Activated CD8-positive, alpha-beta memory T cell treated with anti-CD3 and anti-CD28 coated beads for 48 hours (primary cell): ENCODE measurements at places on chromosomes 2 and 18.

- DNase-seq = no peak
Observed at GRCh38 chr2:121043061-121043826, 241.8 kb downstream of the TFCP2L1 start.

- DNase-seq = no peak
Observed at GRCh38 chr18:79515944-79516351, 120.2 kb downstream of the NFATC1 start.

DNA sequence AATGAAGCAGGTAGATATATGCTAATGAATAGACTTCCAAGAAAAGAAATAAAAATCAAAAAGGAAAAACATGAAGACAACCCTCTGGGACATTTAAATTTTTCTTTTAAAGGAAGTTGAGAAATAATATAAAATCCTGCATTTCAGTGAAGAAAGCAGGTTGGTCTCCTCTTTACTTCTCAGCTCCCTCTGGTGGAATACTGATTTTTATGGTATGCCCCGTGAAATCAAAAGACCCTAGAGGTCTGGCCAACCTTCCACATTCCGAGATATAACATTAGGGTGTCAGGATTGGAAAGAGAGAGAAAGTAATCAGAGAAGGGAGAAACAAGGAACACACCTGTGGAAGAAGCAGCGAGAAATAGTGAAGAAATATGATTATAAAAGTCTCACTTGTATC, 72.7 kb downstream of the DNER start:
- no peak for DNase-seq

- DNase-seq = no peak
Observed at GRCh38 chr2:200708943-200709342, 102.8 kb upstream of the BZW1 start.

- no peak for DNase-seq
Observed at GRCh38 chr2:58131191-58132011, 84.8 kb downstream of the VRK2 start.

DNA sequence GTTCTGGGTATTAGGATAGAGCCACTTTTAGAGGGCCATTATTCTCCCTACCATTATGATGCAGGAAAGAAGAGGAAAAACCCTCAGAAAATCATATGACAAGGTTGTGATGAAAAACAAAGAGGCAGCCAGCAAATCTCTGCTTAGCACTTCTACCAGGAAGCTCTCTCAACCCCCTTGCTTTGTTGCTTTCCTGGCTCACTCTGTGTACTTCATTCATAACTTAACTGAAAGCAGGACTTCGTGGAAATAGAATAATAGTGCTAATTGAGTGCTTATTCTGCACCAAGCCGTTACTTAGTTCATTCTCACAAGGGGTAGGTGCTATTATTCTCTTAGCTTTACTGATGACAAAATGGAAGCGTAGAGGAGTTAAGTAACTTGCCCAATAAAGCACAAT, 354.1 kb downstream of the HRH4 start:
- no peak for DNase-seq

DNA sequence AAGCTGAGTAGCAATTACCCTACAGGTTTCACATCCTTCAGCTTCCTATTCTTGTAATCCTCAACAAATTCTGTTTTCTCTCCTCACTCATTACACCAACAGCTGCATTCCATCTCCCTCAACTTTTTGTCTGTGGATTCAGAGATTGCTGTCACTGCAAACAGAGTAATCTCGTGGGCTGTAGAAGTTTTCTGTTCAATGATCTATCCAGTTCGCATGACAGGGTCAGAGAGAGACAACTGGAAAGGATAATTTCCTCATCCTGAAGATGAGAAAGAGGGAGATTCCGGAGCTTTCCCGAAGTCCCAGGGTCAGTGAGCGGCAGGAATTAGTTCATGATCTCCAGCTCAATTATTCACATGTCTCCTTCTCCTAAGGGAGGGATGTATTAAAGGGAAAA, 75.7 kb downstream of the MYO5B start:
- DNase-seq = no peak

DNA sequence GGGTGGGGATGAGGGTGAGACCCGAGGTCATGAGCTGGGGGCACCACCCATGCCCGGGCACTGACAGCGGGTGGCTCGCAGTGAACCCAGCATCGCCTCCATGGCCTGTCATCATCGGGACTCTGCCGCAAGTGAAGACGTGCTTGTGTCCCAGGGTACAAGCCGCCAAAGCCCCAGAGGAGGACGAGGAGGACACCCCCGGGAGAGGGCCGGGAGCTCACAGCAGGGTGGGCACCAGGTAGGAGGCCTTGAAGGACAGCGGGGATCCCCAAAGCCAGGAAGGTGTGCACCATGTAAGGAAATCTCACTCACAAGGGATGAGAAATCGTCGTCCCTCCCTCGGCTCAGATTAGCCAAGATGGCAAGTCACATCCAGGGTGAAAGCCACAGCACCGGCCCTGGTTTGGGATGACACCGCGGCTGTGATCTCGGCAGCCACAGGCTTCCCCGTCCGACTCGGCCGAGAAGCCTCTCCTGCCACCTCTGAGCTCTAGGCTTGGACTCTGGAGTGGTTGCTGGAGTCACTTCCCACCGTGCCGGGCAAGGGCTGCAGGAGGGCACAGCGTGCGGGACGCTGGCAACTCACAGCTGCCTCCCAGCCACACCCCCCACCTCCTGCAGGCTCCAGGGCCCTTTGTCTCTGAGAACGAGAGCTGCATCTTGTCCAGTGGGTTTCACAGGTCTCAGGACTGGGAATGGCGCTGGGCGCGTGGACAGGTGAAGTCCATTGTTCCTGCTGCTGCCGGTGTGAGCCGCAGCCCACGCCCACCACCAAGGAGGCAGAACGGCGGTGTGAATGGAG, 81.6 kb upstream of the CTDP1 start:
- no peak for DNase-seq

DNA sequence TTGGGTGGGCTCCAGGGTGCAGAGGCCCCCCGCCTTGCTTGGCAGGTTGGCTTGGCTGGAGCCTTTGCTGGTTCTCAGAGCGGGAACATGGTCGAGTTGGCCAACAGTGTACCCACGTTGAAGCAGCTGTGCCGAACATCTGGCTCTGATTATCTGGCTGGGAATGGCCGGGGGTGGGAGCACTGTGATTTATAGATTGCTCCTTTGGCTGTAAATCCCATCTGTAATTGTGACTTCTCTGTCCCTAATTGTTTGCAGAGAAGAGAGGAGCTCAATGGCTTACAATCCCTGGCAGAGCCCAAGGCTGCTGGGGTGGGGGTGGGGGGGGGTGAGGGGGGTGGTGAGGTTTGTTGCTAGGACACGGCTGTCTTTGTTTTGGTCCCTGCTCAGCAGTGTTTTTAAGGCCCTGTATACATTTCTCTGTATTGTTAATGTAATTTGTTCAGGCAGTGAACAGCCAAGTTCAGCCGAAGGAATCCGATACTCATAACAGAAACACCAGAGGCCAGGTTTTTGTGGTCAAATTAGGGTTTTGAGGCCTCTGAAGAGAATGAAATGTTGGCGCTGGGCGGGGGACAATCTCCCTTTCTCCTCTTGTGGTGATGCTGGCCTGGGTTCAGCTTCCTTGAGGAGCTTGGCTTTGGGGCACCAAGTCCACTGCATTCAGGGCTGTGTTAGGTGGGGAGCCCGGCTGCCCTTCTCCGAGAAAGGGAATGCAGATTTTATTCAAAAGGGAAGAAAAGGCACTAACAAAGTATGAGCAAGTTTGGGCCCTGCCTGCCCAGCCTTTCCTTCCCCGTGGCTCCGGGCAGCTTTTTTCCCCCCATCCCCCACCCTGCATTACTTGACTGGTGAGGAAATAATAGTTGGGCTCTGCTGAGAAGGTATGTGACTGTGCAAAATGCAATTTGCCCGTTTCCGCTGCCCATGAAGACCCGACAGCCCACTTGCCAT, 82.5 kb downstream of the TCF7L1 start:
- no peak for DNase-seq

DNA sequence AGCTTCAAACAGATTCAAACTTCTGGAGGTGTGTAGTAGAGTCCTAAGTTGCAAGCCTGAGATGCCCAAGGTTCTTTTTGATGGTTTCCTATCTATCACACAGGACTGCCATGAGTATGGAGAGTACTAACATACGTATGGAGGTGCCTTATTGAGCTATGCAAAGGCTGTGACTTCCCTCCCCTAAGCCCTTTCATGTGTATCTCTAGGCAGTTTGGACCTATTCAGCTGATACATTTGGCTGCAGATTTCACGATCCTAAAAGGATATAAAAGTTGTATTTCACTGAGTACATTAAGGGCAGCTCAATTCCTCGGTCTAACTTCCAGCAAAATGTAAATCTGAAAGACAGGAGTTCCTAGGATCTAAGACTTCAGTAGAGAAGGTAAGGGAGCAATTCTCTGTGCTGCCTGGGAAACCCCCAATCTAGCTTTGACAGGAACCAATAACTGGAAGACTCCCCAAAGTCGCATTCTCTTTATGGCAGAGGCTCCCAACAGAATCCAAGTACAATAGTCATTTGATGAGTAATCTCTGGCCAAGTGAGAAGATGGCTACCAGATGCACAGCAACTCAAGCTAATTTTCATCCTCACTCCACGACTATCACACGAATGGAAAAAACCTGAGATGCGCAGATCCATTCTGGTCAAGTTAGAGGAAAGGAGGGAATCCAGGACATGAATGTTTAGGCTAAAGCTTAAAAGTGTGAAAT, 83.8 kb downstream of the ATL2 start:
- DNase-seq = no peak

DNA sequence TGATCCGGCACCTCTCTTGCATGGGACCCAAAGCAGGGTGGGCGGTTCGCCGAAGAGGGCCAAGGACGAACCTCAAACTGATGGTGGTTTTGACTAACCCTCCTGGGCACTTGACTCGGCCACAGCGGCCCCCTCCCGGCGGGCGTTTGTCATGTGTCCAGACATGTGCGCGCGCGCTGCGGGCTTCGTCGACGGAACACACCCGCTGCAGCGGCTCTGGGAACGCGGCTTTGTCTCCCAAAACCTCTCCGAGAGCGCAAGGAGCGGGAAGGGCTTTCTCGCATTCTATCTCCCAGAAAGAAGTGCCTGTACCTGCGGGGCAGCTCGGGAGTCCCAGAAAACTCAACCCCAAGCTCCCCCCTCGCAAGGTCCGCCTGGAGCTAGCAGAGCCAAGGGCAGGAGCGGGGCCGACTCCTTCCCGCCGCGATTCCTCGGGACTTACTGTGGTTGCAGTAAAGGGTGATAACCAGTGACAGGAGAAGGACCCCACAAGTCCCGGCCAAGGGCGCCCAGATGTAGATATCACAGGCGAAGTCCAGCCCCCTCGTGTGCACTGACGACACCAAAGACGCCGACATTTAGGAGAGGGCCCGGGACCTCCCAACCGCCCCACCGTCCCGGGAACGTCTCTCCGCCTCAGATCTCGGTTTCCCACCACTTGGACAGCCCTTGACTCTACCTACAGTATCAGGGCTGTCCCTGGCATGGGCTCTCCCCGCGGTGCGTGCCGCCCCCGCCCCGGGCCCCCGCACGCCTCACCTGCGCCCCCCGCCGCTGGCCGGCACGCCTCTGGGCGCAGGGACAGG, 1.6 kb downstream of the CD8A start:
- no peak for DNase-seq

GRCh38 chr2:10407841-10408648, 40.1 kb downstream of the ODC1 start:
- peak; percentile 27 for DNase-seq

- DNase-seq = no peak
Observed at GRCh38 chr2:135975702-135976101, 9.7 kb downstream of the DARS1 start.

GRCh38 chr2:173193925-173194324, 118.3 kb downstream of the MAP3K20 start:
- DNase-seq = no peak

GRCh38 chr2:146633159-146633558, 1211.7 kb upstream of the ACVR2A start:
- no peak for DNase-seq

GRCh38 chr2:133416736-133417135, 151.5 kb downstream of the NCKAP5 start:
- DNase-seq = no peak

DNA sequence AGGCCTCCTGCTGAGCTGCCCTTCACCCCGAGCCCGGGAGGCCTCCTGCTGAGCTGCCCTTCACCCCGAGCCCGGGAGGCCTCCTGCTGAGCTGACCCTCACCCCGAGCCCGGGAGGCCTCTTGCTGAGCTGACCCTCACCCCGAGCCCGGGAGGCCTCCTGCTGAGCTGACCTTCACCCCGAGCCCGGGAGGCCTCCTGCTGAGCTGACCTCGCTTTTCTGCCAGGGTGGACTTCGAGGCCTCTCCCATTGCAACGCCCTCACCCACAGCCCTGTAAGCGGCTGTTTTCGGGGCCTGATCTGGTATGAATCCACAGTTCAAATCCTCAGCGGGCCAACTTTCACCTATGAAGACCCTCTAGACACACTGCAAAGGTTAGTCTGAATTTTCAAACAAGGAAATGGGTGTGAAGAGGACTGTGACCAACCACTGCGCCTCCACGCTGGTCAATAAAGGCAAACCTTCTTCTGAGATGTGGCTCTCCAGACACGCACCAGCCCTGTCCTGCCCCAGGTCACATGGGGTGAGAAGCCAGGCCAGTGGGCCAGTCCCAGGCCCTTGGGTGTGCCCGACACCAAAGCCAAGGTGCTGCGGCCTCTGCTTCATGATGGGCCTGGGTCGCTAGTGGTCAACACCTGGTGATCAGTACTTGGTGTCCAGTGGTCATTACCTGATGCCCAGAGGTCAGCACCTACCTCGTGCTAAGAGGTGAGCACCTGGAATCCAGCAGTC, 225.1 kb upstream of the SALL3 start:
- DNase-seq = no peak

GRCh38 chr2:191049728-191050639, 36.0 kb upstream of the STAT1 start:
- no peak for DNase-seq

DNA sequence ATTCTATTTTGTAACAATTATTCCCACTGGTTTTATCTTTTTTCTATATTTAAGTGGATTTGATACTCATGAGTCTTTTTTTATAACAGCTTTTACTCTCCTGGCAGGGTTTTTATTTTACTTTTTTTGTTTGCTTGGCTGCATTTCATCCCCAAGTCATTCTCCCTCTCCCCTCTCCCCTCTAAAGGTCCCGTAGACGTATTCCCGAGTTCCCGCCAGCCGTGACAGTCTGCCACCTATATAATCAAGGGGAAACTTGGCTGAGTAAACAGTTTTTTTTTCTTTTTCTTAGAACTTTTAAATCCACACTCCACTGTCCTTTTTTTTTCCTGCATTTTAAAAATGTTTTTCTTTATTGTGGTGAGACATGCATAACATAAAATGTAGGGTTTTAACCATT, 433.1 kb upstream of the HS6ST1 start:
- no peak for DNase-seq

DNA sequence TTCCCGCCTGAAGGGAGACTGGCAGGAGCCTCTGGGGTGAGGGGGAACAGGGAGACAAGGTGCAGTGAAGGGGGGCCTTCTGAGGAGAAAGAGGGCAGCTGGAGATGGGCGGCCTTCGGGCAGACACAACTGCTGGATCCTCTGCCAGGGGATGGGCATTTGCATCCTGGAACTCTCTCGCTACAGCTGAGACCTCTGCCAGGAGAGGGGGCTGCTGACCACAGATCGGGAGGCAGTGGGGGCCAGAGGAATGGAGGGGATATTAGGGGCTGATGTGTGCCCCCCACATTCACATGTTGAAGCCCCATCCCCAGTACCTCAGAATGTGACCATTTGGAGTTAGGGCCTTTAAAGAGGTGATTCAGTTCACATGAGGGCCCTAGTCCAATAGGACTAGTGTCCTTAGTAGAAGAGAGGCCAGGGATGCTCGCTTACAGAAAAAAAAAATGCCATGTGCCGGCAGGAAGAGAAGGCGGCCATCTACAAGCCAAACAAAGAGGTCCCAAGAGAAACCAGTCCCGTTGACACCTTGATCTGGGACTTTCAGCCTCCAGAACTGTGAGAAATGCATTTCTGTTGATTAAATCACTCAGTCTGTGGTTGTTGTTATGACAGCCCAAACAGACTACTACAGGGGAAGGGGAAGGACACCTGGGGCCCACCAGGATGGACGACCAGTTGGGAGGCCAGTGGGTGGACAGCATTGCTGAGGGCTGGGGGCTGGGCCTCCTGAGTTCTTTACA, 50.0 kb downstream of the TRABD2A start:
- no peak for DNase-seq
